ENCODE measurements at places on chromosomes 7 and 10. TPM values are rescaled to one million over a fixed set of nuclear protein-coding genes. Genes with fewer than 3 reads are reported as not detected.

Gene CTNNA3
- polyA plus RNA-seq, result not detected

Gene FLNC
- not detected for polyA plus RNA-seq

Gene ASB4
- polyA plus RNA-seq, result not detected

Gene IL15RA
- 9.1 TPM for polyA plus RNA-seq

Gene LIPN
- polyA plus RNA-seq, result 0.48 TPM

Gene NHLRC2
- 7.2 TPM for polyA plus RNA-seq

Gene SCIN
- polyA plus RNA-seq, result 0.22 TPM

Gene CCDC172
- not detected for polyA plus RNA-seq

Gene BTBD16
- polyA plus RNA-seq, result 0.12 TPM

Gene IGFBP3
- not detected for polyA plus RNA-seq

Gene AKR1C8
- 0.67 TPM for polyA plus RNA-seq

Gene CCZ1
- polyA plus RNA-seq, result 105 TPM

Gene BMPER
- polyA plus RNA-seq, result not detected

Gene LRRC17
- polyA plus RNA-seq, result not detected

Gene ENKUR
- polyA plus RNA-seq, result not detected

Gene MYO1G
- 134 TPM for polyA plus RNA-seq

Gene MMRN2
- polyA plus RNA-seq, result 0.31 TPM

Gene ACTR3C
- polyA plus RNA-seq, result 5.5 TPM

Gene CPA2
- polyA plus RNA-seq, result not detected

Gene AKR1C4
- polyA plus RNA-seq, result not detected

Gene CFAP70
- polyA plus RNA-seq, result 0.25 TPM

Gene ST8SIA6
- 5.6 TPM for polyA plus RNA-seq

Gene ATP6V0E2
- 183 TPM for polyA plus RNA-seq

Gene ACHE
- not detected for polyA plus RNA-seq

Gene LRGUK
- not detected for polyA plus RNA-seq

Gene ZNF680
- 7.8 TPM for polyA plus RNA-seq

Gene CPED1
- not detected for polyA plus RNA-seq

Gene TMEM178B
- not detected for polyA plus RNA-seq

Gene CPVL
- polyA plus RNA-seq, result 1.3 TPM

Gene RBP3
- not detected for polyA plus RNA-seq

Gene GLI3
- not detected for polyA plus RNA-seq

Gene HNRNPF
- 330 TPM for polyA plus RNA-seq

Gene IL2RA
- 162 TPM for polyA plus RNA-seq

Gene SAMD9L
- polyA plus RNA-seq, result 33.4 TPM

Gene SEC23IP
- polyA plus RNA-seq, result 47.8 TPM

Gene CD36
- polyA plus RNA-seq, result 0.37 TPM

Gene NCOA4
- 163 TPM for polyA plus RNA-seq
